ENCODE measurements at places on chromosomes 1 and 21. TPM values are rescaled to one million over a fixed set of nuclear protein-coding genes. Genes with fewer than 3 reads are reported as not detected.
A peak's percentile ranks its signal among the peaks of the same experiment; 100 is the strongest.

DNA sequence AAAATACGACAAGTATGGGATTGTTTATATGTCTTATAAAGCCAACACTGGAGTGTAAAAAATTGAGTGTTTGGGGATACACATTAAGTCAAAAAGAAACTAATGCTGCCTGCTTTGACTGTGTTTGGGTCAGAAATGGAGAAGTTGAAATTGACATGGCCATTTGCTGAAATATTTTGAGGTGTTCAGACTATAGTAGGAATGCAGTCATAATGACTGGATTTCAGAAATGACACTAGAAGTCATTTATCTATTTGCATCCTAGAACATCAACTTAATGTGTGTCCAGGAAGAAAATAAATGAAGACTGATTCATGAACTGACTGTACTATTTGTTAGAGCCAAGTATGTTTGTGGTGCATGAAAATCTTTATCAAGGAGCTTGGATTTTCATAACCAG is 28.4 kb downstream of the RASAL2 start:
- no peak for DNase-seq

DNA sequence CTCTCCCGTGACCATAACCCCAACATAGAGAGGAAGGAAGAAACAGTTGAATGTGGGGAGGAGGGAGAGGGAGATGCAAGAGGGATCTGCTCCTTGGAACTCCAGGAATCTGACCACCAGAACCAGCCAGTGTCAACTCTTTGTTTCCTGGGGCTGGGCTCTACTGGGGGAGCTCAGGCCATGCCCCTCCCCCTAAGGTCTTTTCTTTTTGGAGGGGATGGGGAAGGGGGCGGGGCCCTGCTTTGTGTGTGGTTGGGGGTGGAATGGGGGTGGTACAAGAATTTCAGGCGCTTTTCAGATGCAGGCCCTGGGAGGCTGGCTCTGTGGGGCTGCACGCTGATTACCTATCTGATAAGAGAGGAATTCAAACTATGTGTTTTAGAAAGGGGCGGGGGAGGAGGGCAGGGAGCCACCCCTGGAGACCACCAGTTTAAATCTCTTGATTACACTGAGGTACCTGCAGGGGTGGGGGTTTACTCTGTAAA is 8.3 kb downstream of the LIN28A start:
- no peak for DNase-seq

DNA sequence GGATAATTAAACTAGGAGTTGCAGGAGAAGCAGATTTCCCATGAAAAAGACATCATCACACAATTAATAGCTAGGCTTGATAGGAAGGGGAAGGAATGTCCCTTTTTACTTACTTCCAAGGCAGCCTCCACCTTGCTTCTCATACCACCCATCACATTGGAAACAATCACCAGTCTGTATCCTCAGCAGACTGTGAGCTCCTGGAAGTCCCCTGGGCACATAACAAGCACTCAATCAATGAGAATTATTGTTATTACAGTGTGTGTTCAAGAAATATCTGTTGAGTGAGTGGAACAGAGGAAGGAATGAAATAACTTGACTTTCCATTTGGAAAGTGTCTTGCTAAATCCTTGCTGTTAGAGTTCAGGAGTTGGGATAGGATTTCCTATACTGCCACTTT is 36.2 kb downstream of the HIVEP3 start:
- no peak for DNase-seq

DNA sequence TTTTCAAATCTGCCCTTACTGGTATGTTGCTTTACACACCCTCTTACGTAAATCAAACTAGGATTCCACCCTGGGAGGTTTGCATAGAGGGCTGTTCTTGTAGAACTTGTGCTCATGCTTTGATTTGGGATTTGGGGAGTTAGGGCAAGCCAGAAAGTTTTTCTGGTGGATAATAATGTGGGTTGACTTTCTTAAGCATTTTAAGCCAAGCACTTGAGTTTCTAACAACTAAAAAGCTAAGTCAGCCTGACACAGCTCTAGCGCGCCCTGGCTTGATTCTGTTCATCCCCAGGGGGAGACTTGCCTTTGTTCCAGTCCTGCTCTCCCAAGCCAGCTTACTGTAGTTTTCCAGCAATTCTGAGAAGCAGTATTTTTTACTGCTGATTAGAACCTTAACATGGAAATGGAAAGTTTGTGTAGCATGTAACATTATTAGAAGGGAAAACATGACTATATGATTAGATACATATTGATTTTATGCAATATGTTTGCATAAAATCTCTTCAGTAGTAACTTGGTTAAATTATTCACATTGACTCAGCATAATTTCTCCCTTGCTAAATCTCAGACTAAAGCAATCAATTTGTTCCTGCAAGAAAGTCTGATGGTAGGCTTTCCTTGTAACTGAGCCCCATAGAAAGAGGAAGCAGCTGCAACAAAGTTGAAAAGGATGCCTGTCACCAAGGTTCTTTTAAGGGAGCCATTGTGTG is 11.0 kb upstream of the PGD start:
- no peak for DNase-seq

DNA sequence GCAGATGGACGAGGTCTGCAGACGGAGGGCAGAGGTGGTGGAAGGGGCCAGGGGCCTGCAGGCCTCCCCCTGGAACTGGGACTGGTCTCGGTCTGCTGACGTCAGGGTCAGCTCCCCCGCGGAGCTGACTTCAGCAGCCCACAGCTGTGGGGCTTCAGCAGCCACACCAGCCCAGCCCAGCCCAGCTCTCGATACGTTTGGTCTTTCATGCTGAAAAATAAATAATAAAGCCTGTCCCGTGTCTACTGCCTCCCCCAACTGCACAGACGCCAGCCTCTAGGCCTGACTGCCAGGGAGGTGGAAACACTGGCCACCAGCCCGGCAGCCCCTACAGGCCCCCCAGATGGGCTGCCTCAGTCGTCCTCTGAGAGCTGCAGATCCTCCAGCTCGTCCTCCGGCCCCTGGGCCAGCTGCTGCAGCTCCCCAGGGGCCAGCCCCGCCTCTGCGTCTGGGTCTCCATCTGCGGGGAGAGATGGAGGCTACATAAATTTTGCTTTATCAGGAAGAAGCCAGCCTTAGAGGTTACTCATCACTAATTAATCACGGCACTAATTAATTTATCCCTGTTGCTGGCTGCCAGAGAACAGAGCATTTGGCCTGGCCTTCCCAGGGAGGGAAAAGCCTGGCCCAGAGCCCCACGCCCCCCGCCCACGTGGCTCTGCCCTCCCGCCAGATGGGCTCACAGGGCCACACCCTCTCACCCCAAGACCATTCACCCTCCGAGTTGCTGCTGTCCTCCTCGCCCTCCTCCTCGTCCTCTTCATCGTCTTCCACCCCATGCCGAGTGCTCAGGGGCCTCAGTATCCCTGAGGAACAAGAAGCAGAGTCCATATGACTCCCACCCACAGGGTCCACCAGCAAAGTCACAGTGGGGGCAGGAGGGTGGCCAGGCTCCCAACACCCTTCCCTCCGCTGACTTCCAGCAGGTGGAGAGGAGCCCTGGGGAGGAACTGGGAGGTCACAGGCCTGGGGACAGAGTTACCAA is 14.4 kb downstream of the NOC2L start:
- DNase-seq, result peak; percentile 91

DNA sequence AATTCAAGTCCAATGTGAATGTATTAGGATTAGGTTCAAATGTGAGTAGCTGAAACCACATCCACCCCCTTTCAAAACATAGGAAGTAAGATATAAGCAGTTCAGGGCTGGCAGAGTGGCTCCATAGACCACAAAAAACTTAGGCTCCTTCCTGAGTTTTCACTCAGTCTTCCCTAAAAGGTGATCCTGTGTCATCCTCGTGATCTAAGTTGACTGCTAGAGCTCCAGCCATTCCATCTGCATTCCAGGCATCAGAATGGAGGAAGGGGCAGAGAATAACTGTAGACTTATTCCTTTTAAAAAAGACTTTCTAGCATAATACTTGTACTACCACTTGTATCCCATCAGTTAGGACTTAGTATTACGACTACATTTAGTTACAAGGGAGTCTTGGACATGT is 204.1 kb downstream of the PBX1 start:
- no peak for DNase-seq

- DNase-seq, result no peak
These were observed 451.1 kb downstream of the PCP4 start for GRCh38 chr21:40318371-40318770.

DNA sequence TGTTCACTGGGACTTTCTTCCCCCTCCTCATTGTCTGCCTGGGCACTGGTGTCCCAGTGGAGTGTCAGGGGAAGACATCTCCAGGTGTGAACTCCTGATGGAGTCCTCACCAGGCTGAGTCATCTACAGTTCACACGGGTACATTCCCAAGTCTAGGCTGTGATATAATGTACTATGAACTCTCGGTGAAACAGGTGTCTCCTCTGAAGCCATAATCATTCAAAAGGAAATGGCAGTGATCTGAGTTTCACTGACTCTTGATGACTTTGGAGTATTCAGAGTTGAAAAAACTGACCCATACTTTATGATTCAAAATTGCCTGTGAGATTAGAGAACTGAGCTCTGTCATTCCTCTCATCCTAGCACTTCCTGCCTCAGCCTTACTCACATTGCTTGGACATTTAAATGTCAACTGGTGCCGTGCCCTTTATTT is 9.1 kb downstream of the LAMC2 start:
- DNase-seq, result no peak

DNA sequence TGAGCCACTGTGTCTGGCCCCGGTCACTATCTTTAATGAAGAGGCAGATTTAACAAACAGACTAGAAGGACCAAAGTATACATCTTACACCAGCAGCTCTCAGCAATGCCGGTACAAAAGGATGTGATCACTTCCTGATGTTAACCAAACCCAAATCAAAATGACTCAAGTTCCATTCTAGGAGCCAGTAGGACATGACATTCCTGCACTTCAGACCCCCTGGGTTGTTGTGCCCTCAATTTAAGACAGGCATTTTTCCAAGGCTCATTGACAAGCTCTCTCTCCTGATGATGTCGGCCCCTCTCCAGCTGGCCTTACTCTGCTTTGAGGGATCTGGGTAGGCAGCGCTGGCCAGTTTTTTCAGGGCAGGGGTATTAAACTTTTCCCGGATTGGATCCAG is 35.1 kb downstream of the YARS1 start:
- DNase-seq, result no peak

DNA sequence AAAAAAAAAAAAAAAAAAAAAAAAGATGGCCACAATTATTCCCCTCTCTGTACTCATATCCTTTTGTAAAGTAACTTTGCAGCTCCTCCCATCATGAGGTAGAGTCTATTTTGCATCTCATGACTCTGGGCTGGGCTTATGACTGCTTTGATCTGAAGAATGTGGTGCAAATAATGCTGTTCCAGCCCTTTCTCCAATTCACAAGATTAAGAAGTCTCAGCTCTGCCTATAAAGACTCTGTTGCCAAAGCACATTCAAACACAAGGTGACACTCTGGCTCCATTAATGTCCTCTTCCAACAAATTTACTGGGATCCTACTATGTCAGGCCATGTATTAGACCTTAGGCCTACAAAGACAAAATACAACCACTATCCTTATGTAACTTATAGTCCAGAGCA is 64.8 kb upstream of the PTCH2 start:
- DNase-seq, result no peak

- no peak for DNase-seq
These were observed 10.7 kb downstream of the SLC9A1 start for GRCh38 chr1:27144049-27144748.

- no peak for DNase-seq
These were observed 24.6 kb downstream of the LRP8 start for GRCh38 chr1:53303243-53303642.

DNA sequence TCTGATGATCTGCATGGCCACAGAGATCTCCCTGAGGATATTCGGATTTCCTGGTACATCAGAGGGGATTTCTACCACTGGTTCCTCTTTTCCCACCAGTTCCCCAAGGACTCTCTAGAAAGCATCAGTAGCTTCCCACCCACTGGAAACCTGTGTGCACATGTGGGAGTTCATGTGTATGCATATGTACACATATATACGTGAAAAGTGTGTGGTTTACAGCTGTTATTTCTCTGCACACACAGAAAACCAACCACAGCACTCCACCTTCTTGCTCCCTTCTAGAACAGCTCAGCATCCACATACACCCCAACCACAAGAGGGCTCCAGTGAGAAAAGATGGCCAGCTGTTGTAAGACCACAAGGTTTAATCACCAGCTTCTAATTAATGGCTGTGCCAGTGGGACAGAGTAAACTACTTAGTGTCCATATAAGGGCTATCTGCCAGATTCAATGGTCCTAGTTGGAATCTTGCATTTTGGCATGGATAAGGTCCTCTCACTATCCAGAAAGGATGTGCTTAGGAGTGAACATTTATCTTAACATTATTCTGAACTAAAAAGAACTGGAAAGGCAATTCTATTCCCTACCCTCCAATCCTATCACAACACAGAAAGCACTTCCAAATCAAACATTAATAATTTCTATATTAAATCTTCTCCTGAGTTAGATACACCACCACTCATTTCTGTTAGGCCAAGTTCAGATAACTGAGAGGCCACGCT is 24.1 kb downstream of the GPR3 start:
- no peak for DNase-seq

DNA sequence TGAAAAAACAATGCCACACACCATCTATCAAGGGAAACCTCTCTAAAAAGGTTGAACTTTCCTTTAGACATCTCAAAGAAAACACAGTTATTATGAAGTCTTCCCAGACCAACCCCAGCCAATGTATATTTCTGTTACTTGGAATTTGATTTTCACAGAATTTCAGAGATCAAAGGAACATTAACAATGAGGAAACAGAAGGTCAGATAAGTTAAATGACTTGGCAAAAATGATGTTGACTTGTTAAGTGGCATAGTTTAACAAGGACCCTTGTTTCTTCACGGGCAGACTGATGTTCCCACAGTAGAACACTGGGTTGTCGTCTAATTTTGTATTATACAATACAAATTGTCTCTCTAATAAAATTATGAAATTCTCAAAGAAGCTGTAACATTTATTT is 29.0 kb downstream of the NME7 start:
- no peak for DNase-seq

GRCh38 chr1:160046494-160047110 is 14.8 kb upstream of the PIGM start:
- peak; percentile 46 for DNase-seq

- no peak for DNase-seq
These were observed 18.2 kb downstream of the PLCH2 start for GRCh38 chr1:2494323-2494693.

The FNDC5 gene
- 11.7 TPM for polyA plus RNA-seq

The TMEM269 gene
- polyA plus RNA-seq, result 1.6 TPM

The VSIG8 gene
- not detected for polyA plus RNA-seq

The SYT14 gene
- 0.20 TPM for polyA plus RNA-seq

The ZNF670 gene
- 4.8 TPM for polyA plus RNA-seq

The LCE2A gene
- polyA plus RNA-seq, result not detected

The CYP4A22 gene
- 0.14 TPM for polyA plus RNA-seq

The BRDT gene
- 0.19 TPM for polyA plus RNA-seq

The PRDX1 gene
- 190 TPM for polyA plus RNA-seq

The DCAF8 gene
- 235 TPM for polyA plus RNA-seq

The F5 gene
- polyA plus RNA-seq, result 0.14 TPM

The TNFSF18 gene
- 1.7 TPM for polyA plus RNA-seq

The IFI44L gene
- 4.0 TPM for polyA plus RNA-seq

The RXFP4 gene
- 0.17 TPM for polyA plus RNA-seq

The C1orf185 gene
- polyA plus RNA-seq, result not detected

All from left lung (tissue), 14 donors.